Karpas-422 (cell line): ENCODE measurements at places on chromosomes 2 and 18. TPM values are rescaled to one million over a fixed set of nuclear protein-coding genes. Genes with fewer than 3 reads are reported as not detected.
A peak's percentile ranks its signal among the peaks of the same experiment; 100 is the strongest.

DNA sequence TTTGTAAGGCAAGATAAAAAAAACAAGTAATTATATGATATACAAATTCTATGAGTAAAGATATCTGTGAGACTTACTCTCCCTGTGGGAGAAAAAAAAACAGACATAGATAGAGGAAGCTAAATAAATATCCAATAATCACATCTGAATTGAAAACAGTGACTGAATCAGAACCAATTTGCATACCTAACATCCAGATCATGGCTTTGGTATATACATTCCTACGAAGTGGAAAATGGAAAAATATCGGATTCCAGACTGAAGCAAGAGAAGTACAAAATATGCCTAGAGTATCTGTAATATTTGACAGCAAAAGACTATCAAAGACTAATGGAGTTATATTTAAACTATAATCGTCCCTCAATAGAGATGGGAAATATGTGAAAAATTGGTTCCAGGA lies 1108.1 kb upstream of the CHAC2 start:
- DNase-seq = no peak

DNA sequence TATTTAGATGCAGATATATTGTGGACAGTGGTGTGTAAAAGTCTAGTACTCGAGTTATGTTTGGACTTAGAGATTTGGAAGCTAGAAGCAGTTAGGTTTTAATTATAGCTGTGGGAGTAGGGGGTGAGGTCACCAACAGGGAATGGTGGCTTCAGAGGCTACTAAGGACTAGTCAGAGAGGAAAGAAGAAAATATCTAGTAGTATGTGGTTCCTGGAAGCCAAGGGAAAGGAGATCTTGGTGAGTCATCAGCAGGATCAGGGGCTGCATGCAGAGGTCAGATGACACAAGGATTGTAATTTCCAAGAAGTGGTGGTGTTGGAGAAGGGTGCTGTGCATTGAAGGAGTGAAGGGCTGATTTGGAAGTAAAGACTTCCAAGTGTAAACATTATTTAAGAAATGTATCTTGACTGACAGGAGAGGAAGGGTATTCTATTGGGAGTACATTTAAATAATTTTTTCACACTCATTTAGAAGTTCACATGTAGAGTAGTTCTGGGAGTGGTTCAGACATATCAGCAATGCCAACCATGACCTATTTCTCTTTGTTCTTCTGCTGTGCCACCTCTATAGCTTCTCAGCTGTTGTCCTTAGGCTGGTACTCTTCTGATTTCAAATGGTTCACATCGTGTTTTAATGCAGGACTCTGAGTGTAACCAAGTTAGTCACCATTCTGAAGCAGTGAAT lies 59.1 kb downstream of the ACSL3 start:
- no peak for DNase-seq

GRCh38 chr2:107276034-107276433 lies 390.1 kb upstream of the ST6GAL2 start:
- DNase-seq = no peak

- DNase-seq = no peak
Measured at GRCh38 chr2:7773362-7774360, 856.4 kb downstream of the RNF144A start.

DNA sequence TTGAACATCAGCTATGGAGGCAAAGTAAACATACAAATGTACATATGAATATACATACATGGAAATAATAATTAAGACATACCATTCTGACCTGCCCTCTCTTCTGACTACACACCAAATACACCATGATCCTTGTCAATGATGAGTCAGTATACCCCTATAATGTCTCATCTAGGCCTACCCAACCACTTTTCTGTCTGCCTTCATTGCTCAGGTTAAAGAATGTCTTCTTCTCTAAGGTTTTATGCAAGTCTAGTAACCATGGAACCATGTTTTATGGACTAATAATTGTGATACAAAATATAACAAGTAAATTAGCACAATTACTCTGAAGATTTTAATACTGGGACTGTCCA lies 128.7 kb downstream of the NCKAP5 start:
- DNase-seq = no peak

DNA sequence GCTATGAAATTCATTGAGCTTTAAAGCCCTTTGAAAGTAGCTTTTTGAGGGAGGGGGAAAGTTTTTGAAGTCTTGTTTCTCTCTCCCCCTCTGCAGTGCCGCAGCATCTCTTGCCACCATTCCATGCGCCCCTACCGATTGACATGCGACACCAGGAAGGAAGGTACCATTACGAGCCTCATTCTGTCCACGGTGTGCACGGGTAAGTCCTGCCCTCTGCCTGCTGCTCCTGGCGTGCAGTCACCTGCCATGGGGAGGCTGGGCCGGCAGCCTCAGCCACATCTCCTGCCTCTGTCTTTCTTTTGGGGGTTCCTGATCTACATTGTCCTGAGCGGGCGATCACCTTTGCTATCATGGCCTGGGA lies 191.6 kb downstream of the GLI2 start:
- DNase-seq = no peak

DNA sequence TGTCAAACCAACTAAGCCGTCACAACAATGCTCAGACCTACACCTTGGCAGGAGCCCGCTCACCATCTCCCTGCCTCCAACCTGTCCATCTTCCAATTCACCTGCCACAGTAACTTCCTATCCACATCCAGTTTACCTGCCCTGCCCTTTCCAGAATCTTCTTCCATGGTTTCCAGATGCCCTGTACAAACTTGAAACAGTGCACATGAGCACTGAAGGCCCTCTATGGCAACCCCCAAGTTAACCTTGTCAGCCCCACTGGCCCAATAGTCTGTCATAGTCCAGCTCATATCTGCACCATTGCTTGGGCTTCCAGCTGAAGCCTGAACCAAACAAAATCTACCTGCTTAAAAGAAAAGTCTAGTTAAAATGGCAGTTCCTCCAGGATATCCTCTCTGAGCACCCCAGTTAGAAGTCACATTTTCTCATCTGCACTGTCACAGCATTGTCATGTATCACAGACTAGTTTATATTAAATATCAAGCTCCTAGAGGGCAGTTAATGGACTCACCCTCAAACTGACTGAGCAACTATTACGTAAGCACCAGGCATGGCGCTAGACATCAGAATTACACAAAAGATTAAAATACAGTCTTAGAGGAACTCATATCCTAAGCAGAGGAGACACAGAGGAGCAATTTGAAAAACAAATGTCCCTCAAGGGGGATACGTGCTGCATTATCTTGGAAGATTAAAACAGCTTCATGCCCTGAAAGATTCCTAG lies 11.6 kb downstream of the NFE2L2 start:
- DNase-seq = no peak

The GALR1 gene
- total RNA-seq = not detected in 2 replicates

The POTEI gene
- total RNA-seq = 0.87 TPM in 1 of 2 replicates, not detected in the other

- DNase-seq = no peak
Measured at GRCh38 chr2:194526121-194526520, 1130.9 kb upstream of the SLC39A10 start.

GRCh38 chr2:110858993-110859701 lies 126.8 kb downstream of the ACOXL start:
- DNase-seq = no peak

DNA sequence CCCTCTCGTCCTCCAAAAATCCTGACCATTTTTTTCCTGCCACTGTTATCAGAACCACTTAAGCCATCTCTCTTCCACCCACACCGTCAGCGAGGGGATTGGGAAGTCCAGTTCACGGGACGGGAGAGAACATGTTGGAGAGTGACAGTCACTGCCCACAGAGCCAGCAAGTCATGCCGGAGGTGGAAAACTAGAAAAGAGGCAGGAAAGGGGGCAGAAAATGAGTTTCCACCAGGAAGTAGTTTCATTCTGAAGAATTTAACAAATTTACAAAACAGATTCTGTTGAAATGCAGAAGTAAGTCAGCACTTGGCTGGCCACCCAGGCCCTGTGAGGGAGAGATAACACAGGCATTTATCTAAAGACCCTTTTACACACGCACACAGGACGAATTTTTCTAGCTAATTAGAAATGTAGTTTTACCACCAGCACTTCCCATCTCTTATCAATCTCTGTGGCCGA lies 431.3 kb downstream of the TSN start:
- no peak for DNase-seq

The KCNJ13 gene
- total RNA-seq = 3.8 TPM in 1 of 2 replicates, not detected in the other

The CCDC68 gene
- not detected in 2 replicates for total RNA-seq

DNA sequence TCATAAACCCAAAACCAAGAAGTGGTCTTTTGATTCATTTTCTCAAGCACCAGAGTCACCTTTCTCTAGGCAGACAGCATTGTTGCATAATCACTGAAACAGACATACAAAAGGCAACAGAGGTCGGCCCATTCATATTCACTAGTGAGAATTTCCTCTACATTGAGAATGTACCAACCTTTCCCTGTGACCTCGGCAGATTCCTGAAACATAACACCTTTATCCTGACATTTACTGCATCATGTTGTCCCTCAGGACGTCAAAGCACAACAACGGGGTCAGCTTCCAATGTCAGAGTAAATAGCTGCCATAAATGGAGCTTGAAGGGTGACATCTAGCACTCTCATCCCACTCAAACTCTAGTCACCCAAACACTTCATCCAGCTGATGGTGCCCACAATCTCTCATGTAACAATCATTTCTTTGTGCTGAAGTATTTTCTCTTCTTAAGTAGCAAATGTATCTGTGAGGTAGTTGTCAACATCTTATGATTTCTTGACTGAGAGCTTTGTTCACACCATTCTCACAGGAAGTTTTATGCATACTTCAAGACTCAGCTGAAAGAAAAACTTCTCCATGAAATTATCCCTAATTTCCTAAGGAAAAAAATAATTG lies 802.6 kb upstream of the CHAC2 start:
- no peak for DNase-seq

GRCh38 chr2:59804732-59805131 lies 748.7 kb downstream of the BCL11A start:
- peak; percentile 14 for DNase-seq

The NTSR2 gene
- total RNA-seq = not detected in 2 replicates

The GRP gene
- not detected in 2 replicates for total RNA-seq

DNA sequence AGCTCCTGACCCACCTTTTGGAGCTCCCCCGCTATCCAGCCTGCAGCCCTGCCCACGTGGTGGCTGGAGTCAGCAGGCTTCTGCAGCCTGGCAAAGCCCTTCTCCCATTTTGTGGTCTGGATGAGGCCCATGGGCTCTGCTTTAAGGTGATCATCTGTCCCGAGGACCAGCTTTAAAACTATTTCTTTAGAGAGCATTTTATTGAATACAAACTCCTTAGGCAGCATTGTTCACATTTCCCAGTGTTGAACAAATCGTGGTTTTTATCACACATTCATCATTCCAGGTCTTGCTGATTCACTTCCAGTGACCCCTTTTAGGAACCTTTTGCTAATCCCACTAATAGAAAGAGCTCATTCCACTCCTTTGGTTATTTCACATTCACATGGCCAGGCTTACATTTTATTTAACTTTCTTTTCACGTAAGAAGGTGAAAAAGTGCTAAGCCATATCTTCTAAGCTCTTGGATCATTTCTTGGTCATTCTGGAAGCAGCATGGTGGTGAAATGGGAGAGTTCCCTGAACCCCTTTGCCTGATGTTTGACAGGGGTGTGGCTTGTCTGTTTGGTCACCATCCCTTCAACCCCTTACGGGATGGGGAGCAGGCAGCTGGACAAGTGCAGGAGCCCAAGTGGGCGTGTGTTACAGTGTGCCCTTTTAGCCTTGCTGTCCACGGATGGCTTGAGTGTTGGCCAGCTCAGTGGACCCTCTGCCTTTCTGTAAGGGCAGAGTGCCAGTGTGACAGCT lies 80.4 kb upstream of the RAPGEF4 start:
- no peak for DNase-seq

GRCh38 chr2:15668611-15669305 lies 77.1 kb downstream of the DDX1 start:
- no peak for DNase-seq

The POTEF gene
- total RNA-seq = 0.07 TPM in 1 of 2 replicates, not detected in the other

- no peak for DNase-seq
Measured at GRCh38 chr2:149223472-149224095, 106.8 kb upstream of the LYPD6 start.

DNA sequence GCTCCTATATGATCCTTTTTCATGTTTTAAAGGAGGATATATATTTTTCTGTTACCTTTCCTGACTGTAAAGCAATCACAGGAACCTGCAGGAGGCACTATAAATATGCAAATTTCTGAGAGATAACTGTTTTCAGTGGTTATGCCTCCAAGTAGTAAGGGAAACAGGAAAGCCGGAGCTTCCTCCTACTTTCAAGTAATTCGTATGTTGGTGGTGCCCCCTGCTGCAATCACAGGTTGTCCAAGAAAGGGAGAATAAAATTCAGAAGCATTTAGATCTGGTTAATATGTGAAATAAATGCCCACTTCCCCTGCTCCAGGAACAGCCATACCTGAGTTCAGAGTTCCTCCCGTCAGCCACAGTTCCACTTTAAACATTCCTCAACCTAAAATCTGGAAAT lies 12.0 kb upstream of the BCL11A start:
- DNase-seq = peak; percentile 79

DNA sequence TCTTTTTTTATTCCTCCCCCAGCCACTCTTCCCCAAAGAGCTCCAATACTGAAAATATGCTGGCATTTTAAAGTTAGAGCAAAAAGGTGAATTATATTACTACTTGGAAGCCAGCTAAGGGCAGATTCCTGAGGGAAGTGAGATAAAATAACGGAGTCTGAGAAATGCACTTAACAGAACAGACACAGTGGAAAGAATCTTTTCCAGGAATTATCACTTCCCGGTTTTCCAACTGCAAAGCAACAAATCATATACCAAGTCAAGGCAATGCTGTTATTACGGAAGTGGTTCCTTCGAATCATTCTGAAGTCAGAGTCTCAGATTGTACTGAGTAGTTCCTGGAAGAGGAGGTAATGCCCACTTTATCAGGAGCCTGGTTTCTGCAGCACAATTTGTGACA lies 435.0 kb upstream of the SPRED2 start:
- DNase-seq = no peak

- DNase-seq = no peak
Measured at GRCh38 chr18:13261661-13262357, 43.2 kb downstream of the LDLRAD4 start.

GRCh38 chr2:47636596-47637264 lies 146.2 kb upstream of the MSH6 start:
- no peak for DNase-seq

DNA sequence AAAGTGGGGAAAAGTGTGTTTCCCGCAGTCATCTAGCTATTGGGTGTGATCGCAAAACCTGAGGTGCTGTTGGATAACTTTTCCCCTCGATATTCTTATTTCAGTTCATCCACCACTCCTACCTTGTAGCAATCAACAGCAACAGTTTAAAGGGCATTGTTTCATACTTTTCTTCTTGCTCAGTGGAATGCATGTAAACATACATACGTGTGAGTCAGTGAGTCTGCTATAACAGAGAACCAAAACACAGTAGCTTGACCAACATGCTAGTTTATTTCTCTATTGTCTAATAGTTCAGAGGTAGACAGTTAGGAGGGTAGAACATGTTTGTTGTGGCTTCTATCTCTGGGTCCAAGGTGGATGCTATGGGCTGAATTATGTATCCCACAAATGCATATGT lies 77.6 kb upstream of the FOXI3 start:
- DNase-seq = no peak

The GALNT3 gene
- 0.94 and 3.0 TPM in 2 replicates for total RNA-seq

GRCh38 chr18:77065221-77065981 lies 67.2 kb downstream of the MBP start:
- peak; percentile 58 for DNase-seq
